ENCODE measurements at places on chromosomes 12 and 14.

DNA sequence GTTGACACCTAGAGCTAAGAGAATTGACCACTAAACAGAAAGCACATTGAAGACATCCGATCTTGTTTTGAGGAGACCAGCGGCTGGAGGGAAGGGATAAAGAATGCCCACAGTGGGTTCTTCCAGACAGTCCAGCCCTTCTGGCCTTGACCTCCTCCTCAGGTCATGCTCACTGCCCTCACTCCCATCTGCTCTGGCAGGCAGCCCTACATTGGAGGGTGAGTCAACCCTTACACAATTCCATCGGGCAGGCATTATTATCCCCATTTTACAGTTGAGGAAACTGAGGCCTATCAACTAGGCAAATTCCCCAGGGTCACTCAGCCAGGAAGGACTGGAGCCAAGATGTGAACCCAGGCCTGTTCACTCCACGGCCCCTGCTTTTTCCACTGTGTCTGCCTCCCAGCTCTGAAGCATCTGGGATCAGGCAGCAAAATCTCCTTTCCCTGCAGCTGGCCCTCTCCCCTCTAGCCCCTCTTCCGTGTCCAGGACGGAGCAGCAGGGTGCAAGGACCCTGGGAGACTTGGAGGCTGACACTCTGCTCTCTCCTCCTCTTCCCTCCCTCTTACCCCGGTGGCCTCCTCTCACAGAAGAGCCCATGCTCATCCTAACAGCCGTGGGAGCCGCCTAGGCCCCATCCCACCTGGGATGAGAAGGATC, 5.3 kb downstream of the SCNN1A start:
- no peak for DNase-seq

- no peak for DNase-seq
These were observed 29.3 kb upstream of the PITPNM2 start for GRCh38 chr12:123180171-123180570.

DNA sequence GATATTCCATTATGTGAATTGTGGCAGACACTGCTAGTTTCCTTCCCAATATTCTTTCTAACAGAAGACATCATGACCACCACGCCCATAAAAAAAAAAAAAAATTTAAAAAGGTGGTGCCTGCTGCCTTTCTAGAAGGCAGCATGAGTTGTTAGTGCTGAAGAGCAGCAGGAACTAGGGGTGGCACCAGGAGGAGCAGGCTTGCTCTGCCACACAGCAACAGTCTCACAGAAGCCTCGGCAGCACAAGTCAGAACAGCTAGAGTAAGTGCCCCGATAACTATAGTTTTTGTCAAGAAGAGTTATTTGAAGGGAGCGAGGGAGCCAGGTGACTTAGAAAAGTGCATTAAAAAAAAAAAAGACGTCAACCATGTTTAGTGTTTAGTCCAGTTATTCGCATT, 66.4 kb upstream of the TMEM263 start:
- no peak for DNase-seq

DNA sequence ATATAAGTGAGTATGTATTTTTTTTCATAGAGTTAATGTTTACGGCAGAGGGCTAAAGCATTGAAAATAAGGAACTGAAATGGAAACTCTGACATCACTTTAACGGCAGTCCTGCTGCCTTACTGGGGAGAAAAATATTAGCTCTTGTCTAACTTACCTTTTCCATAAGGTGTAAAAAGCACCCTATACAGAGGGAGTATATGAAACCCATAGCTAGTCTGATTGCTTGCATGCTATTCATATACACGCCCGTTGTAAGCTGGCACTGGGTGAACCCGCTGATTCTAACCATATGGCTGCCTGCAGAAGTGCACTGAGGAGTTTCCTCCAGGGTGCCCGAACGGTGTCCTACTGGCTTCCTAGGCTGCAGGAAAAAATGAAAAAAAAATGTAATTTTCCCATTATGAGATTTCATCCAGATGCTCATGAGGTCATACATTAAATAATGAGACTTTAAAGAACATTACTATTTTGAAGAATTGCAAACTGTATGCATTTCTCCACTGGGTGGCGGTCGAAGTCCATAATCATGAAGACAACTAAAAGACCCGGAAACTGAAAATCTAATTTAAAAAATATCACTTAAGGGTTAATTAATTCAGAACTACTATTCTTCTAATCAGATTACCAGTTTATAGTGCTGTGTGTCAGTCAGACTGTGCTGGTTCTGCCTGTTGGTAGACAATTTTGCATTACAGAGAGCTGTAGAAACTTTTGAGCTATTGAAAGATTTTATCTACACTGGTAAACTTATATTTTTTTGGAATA, 144.7 kb downstream of the ALX1 start:
- DNase-seq: no peak

GRCh38 chr12:82174936-82175335, 183.3 kb downstream of the CCDC59 start:
- no peak for DNase-seq

GRCh38 chr14:74954232-74954946, 1.0 kb downstream of the PGF start:
- DNase-seq: no peak

GRCh38 chr14:75401361-75401760, 26.5 kb upstream of the JDP2 start:
- no peak for DNase-seq

DNA sequence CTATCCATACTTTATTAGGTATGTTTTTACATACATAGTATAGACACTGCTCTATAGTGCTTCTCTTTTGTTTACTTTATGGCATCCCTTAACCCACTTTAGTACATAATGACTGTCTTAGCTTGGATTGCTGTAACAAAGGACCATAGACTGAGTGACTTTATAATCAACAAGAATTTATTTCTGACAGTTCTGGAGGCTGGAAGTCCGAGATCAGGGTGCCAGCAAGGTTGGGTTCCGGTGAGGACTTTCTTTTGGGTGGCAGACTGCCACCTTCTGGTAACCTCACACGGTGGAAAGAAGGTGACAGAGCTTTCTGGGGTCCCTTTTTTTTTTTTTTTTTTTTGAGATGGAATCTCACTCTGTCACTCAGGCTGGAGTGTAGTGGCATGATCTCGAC, 48.6 kb upstream of the PPM1H start:
- DNase-seq: no peak

- DNase-seq: no peak
These were observed 193.4 kb upstream of the AMIGO2 start for GRCh38 chr12:47273191-47273626.
